ENCODE measurements at places on chromosomes 6 and 20. TPM values are rescaled to one million over a fixed set of nuclear protein-coding genes. Genes with fewer than 3 reads are reported as not detected.

Gene C6orf58
- total RNA-seq: not detected

Gene ELOVL2
- total RNA-seq: 6.9 TPM

Gene ARMH2
- not detected for total RNA-seq

Gene UBE2C
- total RNA-seq: 240 TPM

Gene BIRC7
- 1.6 TPM for total RNA-seq

Gene DDRGK1
- total RNA-seq: 103 TPM

Gene HEY2
- total RNA-seq: 0.06 TPM

Gene DNAAF9
- 5.3 TPM for total RNA-seq

Gene MAS1
- not detected for total RNA-seq

Gene SLC24A3
- total RNA-seq: not detected

Gene CST4
- not detected for total RNA-seq

Gene RNASET2
- total RNA-seq: 12.9 TPM

Gene SHLD1
- total RNA-seq: 7.3 TPM

Gene RAB22A
- 10.4 TPM for total RNA-seq

Gene KHDC1L
- total RNA-seq: not detected

Gene GABRR1
- not detected for total RNA-seq

Gene ECT2L
- not detected for total RNA-seq

Gene HNF4A
- 18.8 TPM for total RNA-seq

Gene GLO1
- 95.6 TPM for total RNA-seq

Gene CLDN20
- total RNA-seq: not detected

Gene TMEM170B
- 1.1 TPM for total RNA-seq

Gene C6orf141
- total RNA-seq: 10.1 TPM

Gene CYP21A2
- total RNA-seq: not detected

Gene IFT52
- total RNA-seq: 33.6 TPM

Gene TAP1
- total RNA-seq: 35.0 TPM

Gene TAPBP
- 36.9 TPM for total RNA-seq

Gene OPN5
- not detected for total RNA-seq

Gene SCAF8
- 17.0 TPM for total RNA-seq

Gene SLC35B3
- total RNA-seq: 7.1 TPM

Gene DUSP15
- 1.0 TPM for total RNA-seq

Gene TCP11
- total RNA-seq: not detected

Gene TNF
- not detected for total RNA-seq

Gene EPHA7
- 0.15 TPM for total RNA-seq

Gene PSMF1
- 231 TPM for total RNA-seq

Gene CAGE1
- not detected for total RNA-seq

Gene TMEM200A
- 0.07 TPM for total RNA-seq
